ENCODE measurements at places on chromosomes 4 and X.

DNA sequence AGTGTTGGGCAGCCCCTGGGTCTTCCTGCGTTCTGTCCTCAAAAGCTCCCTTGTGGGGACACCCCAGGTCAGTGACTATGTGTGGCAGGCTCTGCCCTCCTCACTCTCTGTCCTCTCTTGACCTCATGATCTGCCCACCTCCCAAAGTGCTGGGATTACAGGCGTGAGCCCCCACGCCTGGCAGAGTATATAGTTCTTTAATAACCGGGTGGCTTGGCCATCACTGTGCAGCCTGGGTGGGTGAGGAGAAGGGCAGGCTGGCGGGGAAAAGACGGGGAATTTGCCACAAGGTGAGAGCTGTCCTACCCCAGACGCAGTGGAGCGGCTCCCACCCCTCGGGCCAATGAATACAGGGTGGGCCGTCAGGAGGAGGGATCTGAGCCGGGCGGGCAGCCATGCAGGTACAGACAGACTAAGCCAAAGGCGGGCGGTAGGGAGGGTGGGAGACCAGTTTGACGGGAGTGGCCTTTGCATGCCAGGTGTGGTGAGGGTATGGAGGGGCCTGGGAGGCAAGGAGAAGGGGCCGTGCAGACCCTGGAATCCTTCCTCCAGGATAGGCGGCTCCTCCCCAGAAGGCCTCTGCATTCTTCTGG lies 2.5 kb downstream of the SH3BP2 start:
- H3K27me3 ChIP-seq = peaks cover 8% of the 10 kb centered on the region
- H3K27ac ChIP-seq = no peak overlapping the region
- H3K36me3 ChIP-seq = peaks cover 18% of the 10 kb centered on the region
- DNase-seq = no peak
- peaks cover 90% of the 10 kb centered on the region for H3K4me1 ChIP-seq
- no peak overlapping the region for H3K4me3 ChIP-seq

- no peak for DNase-seq
- H3K4me3 ChIP-seq = no peak overlapping the region
- H3K27me3 ChIP-seq = no peaks in the 10 kb centered on the region
- peaks cover 3% of the 10 kb centered on the region for H3K4me1 ChIP-seq
- H3K27ac ChIP-seq = no peak overlapping the region
- H3K36me3 ChIP-seq = peaks cover 3% of the 10 kb centered on the region
These were observed 44.1 kb upstream of the NEUROG2 start for GRCh38 chr4:112560084-112560483.

DNA sequence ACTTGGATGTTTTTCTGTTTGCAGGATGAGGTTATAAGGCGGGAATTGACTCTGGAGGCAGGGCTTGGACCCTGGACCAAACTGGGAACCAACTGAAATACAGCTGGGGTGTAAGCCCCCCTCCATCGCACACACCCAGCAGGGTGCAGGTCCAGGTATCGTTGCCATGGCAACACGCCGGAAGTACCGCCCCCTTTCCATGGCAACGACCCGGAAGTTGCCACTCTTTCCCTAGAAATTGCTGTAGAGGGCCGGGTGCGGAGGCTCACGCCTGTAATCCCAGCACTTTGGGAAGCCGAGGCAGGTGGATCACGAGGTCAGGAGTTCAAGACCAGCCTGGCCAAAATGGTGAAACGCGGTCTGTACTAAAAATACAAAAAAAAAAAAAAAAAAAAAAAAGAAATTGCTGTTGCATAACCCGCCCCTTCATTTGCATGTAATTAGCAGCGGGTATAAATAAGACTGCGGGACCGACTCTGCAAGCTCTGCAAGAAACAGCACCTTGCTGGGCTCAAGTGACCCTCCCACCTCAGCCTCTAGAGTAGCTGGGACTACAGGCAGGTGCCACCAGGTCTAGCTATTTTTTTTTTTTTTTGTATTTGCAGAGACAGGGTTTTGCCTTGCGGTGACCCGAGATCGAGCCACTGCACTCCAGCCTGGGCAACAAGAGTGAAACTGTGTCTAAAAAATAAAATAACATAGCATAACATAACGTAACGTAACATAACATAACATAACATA lies 139.6 kb downstream of the CRLF2 start:
- peaks cover 9% of the 10 kb centered on the region for H3K4me1 ChIP-seq
- H3K27ac ChIP-seq = no peak overlapping the region
- H3K27me3 ChIP-seq = peaks cover 4% of the 10 kb centered on the region

DNA sequence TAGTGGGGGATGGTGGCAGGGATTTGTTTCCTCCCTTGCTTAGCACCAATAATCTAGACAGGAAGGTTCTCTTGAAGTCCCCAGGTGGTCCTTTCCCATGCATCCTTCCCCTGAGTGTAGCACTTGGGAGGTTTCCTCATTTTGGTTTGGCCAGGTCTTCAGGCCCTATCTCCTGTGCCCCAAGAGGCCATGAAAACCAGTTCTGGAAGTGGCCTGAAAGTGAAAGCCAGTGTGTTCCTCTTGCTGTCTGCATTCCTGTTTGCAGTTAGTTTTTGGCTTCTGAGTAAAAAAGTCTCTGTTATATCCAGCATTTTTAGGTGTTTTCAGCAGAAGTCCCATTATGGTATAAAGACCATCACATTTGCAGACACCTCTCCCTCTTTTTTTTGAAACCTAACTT lies 59.5 kb downstream of the MTM1 start:
- H3K36me3 ChIP-seq = no peaks in the 10 kb centered on the region
- no peaks in the 10 kb centered on the region for H3K4me1 ChIP-seq
- no peak for DNase-seq
- H3K4me3 ChIP-seq = no peak overlapping the region
- no peak overlapping the region for H3K27ac ChIP-seq
- H3K27me3 ChIP-seq = no peaks in the 10 kb centered on the region

DNA sequence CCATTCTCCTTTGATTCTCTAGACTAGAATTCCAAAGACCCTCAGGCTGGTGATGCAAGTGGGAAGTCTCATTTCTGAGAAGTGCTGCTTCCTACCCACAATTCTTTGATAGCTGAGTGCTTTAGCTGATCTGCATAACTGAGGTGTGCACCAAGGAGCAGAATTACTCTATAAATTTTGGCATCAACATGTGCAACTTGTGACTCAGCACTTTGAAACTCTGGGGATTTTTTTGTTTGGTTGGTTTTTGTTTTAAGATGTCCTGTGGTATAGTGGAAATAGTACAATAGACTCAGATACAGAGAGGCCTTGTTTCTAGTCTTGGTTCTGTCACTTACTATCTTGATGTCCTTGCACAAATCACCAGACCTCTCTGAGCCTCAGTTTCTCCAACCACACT lies 148.4 kb downstream of the AR start:
- DNase-seq = no peak
- H3K36me3 ChIP-seq = no peaks in the 10 kb centered on the region

GRCh38 chr4:8745826-8746225 lies 125.8 kb downstream of the HMX1 start:
- H3K27ac ChIP-seq = no peak overlapping the region
- DNase-seq = no peak
- H3K4me3 ChIP-seq = no peak overlapping the region
- peaks cover 24% of the 10 kb centered on the region for H3K4me1 ChIP-seq
- H3K27me3 ChIP-seq = no peaks in the 10 kb centered on the region
- H3K36me3 ChIP-seq = no peaks in the 10 kb centered on the region

- H3K4me3 ChIP-seq = no peak overlapping the region
- no peaks in the 10 kb centered on the region for H3K27me3 ChIP-seq
- no peak for DNase-seq
- H3K4me1 ChIP-seq = no peaks in the 10 kb centered on the region
- H3K27ac ChIP-seq = no peak overlapping the region
- peaks cover 12% of the 10 kb centered on the region for H3K36me3 ChIP-seq
These were observed 29.6 kb upstream of the MND1 start for GRCh38 chr4:153314915-153315314.

- H3K27ac ChIP-seq = no peak overlapping the region
- H3K4me1 ChIP-seq = no peaks in the 10 kb centered on the region
- H3K4me3 ChIP-seq = no peak overlapping the region
- no peaks in the 10 kb centered on the region for H3K27me3 ChIP-seq
These were observed 99.1 kb downstream of the FRYL start for GRCh38 chr4:48680848-48681568.

- H3K4me3 ChIP-seq = no peak overlapping the region
- H3K36me3 ChIP-seq = no peaks in the 10 kb centered on the region
- H3K4me1 ChIP-seq = no peaks in the 10 kb centered on the region
These were observed 1.2 kb upstream of the CHRNA9 start for GRCh38 chr4:40333921-40334352.

GRCh38 chrX:57422289-57422688 lies 135.8 kb downstream of the FAAH2 start:
- DNase-seq = no peak
- no peaks in the 10 kb centered on the region for H3K27me3 ChIP-seq
- no peaks in the 10 kb centered on the region for H3K36me3 ChIP-seq
- no peak overlapping the region for H3K4me3 ChIP-seq

GRCh38 chrX:44003975-44004374 lies 30.8 kb upstream of the NDP start:
- H3K36me3 ChIP-seq = no peaks in the 10 kb centered on the region
- no peaks in the 10 kb centered on the region for H3K4me1 ChIP-seq
- H3K4me3 ChIP-seq = no peak overlapping the region
- H3K27ac ChIP-seq = no peak overlapping the region
- H3K27me3 ChIP-seq = peaks cover 2% of the 10 kb centered on the region
- no peak for DNase-seq

DNA sequence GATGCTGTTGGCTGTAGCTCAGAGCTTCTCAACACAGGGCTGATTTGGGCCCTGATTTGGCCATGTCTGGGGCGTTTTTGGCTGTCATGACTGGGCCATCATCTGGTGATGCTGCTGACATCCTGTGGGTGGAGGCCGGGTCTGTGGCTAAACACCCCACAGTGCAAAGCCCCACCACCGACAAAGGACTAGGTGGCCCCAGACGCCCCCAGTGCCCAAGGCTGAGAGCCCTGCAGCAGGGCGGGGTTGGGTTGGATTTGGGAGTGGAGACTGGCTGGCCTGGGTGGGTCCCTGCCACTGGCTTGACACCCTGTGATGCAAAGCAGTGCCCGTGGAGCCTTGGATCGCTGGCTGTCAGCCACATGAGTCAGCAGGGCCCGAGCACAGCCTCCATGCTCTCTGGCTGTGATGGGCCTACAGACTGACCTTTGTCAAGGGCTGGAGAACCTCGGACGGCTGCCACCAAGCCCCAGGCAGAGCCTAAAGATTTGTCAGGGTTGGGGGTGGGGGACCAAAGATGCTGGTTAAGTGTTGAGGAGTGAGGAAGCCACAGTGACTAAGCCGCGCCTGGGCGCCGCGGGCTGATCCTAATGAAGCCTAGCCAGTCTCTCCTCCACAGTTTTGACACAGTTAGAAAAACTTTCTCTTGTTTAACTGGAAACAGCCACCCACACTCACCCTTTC lies 28.3 kb downstream of the CYTL1 start:
- H3K27me3 ChIP-seq = no peaks in the 10 kb centered on the region
- DNase-seq = no peak
- H3K27ac ChIP-seq = no peak overlapping the region
- H3K36me3 ChIP-seq = no peaks in the 10 kb centered on the region

DNA sequence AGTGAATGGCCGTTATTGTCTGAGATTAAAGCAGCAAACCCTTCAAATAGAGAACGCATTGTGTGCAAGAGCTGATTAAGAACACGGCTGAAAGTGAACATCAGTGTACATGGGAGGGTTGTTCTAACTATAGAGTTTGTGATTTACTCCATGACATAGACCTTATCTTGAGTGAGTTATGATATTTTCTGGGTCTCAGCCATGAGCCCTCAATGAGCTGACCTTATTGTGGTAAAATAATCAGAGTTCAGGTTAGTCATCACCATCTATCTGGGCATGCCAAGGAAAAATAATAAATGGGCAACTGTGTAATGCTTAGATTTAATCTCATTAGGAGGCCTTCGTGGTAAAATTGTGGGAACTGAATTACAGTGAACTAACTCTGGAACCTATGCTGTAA lies 33.2 kb upstream of the CLDN24 start:
- no peaks in the 10 kb centered on the region for H3K36me3 ChIP-seq
- no peak for DNase-seq
- no peak overlapping the region for H3K4me3 ChIP-seq
- peaks cover 2% of the 10 kb centered on the region for H3K27me3 ChIP-seq
- H3K27ac ChIP-seq = no peak overlapping the region

- H3K27me3 ChIP-seq = no peaks in the 10 kb centered on the region
- no peak overlapping the region for H3K27ac ChIP-seq
- H3K4me1 ChIP-seq = no peaks in the 10 kb centered on the region
- no peak overlapping the region for H3K4me3 ChIP-seq
These were observed 24.3 kb upstream of the NDNF start for GRCh38 chr4:121096629-121097028.

GRCh38 chrX:28223991-28224390 lies 242.7 kb upstream of the DCAF8L1 start:
- H3K4me3 ChIP-seq = no peak overlapping the region
- no peaks in the 10 kb centered on the region for H3K4me1 ChIP-seq

DNA sequence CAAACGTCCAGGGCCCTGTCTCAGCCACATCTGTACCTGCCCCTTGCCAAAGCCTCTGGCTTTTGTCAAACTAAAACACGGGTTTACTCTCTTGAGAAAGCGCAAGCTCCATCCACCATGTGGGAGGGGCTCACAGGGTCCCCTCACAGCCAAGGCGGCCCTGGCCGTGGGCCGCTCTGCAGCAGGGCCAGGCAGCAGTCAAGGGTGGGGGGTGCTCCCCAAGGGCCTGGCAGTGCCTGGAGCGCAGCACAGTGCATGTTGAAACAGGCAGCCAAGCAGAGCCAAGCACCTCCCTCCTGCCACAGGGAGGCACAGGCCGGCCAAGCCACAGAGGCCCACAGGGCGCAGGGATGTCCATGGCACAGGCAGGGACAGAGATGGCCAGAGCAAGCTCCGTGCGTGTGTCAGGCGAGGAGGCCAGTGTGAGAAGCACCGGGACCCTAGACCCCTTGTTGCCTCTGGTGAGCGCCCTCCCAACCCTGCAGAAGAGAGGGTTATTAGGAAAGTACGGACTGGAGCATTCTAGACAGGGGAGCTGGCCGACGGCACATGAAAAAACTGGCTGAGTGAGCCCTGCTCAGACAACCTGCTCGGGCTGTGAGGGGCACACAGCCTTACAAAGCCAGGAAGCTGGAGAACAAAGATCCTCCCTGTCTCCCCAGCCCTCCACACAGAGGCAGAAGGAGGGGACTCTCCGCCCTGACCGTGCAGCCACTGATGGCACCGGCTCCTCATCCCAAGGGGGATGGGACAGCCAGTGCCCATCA lies 39.0 kb downstream of the FAM53A start:
- peak overlapping the region; percentile 18 for H3K4me3 ChIP-seq
- H3K4me1 ChIP-seq = peaks cover 20% of the 10 kb centered on the region
- H3K27me3 ChIP-seq = no peaks in the 10 kb centered on the region
- peak; percentile 22 for DNase-seq

DNA sequence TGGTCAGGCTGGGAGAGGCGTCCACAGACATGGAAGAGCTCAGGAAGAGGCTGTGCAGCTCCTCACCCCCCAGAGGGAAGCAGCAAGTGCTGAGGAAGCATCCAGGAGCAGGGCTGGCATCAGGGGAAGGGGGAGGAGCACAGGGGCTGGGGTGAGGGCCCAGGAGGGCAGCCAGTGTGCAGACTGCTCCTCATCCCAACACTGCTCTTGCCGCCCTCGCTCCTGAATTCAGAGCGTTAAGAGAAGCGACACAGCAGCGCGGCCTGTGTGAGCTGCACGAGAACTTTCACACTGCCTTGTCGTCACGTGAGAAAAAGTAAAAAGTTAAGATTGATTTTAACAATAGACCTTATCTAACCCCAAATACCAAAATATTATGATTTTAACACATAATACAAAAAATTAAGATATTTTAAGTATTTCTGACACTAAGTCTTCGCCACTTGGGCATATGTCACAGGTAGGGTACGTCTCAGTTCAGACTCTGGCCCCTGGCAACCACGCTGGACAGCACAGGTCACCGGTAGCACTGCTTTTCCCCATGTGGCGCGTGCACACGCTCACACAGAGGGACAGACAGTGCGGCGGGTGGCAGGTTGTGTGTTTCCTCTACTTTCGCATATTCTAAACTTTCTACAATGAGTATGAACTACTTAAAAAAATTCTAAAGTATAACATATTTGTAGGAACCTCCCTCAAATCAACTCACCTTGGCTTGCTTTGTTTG lies 19.7 kb downstream of the NOP14 start:
- H3K4me3 ChIP-seq = no peak overlapping the region
- H3K27me3 ChIP-seq = no peaks in the 10 kb centered on the region
- no peaks in the 10 kb centered on the region for H3K4me1 ChIP-seq
- DNase-seq = no peak
- no peak overlapping the region for H3K27ac ChIP-seq

Data from spinal cord (tissue), 10 donors.